ENCODE measurements at places on chromosomes 1 and 21.
A peak's percentile ranks its signal among the peaks of the same experiment; 100 is the strongest.

DNA sequence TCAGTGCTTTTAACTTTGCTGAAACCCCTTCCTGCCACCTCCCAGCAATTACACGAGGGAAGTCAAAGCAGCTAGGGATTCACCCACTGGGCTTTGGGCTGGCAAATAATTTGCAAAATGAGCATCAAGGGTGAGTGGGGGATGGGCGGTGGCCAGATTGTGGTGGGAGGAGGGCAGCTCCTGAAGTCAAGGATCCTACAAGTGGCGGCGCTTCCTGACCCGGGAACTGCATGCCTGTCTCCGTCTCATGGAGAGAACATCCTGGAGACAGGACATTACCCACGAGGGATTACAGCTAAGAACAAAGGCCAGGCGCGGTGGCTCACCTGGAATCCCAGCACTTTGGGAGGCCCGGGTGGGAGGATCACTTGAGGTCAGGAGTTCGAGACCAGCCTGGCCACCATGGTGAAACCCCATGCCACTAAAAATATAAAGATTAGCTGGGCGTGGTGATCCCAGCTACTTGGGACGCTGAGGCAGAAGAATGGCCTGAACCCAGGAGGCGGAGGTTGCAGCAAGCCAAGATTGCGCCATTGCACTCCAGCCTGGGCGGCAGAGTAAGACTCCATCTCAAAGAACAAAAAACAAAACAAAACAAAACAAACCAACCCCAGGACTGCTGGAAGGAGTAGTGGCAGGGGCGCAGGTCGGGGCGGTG, 12.9 kb downstream of the TTC34 start:
- DNase-seq, result no peak

- no peak for DNase-seq
Observed at GRCh38 chr1:12453400-12454343, 164.3 kb downstream of the DHRS3 start.

DNA sequence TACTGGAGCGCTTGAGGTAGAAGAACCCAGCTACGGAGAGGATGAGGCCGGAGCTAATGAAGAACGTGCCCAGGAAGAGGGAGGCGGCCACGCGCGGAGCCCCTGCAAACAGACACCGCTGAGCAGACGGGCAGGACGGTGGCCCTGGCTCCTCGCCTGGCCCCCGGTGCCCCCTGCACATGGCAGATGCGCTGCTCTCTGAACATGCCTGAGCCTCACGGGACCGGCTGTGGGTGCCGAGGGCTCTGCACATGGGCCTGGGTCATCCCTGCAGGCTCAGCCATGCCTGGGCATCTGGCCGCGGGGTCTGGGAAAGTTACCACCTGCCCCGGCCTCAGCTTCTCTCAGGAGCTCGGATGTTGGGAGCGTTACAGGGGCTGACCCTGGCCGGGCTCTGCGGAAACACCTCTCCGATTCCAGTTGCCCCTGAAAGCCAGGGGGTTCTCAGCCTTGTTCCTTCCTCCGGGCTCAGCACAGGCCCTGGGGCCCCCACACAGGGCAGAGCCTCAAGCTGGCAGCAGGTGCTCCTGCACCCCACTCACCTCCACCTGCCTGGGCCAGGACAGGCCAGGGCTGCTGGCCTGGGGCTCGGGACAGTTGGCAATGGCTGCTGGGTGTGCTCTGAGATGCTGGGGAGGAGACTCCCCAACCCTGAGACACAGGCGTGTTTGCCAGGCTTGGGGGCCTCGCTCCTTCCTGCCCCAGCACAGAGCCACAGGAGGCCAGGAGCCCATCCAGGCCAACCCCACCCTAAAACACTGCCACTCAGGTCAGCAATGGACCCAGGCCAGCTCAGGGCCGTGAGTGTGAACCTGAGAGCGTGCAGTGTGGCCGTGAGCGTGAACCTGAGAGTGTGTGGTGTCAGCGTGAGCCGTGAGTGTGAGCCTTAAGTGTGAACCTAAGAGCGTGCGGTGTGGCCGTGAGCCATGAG, 12.1 kb upstream of the RNF223 start:
- no peak for DNase-seq

DNA sequence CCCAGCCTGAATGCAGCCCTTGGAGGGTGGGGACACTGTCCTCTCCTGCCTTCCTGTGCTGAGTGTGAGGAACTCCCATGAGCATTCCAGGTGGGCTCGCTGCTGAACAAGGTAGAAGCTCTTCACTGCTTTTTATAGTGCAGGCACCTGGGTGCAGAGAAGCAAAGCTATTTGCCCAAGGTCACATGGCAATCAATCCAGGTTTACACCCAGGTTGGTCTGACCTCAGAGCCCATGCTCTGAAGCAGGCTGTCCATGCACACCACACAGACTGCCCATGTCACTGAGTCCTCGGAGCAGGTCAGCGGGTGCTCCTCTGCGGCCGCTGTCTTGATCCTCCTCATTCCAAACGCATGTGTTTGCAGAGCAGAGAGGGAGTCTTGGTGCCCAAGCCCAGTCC, 323.4 kb upstream of the VAMP3 start:
- no peak for DNase-seq

GRCh38 chr1:7671146-7671465, 100.0 kb upstream of the VAMP3 start:
- DNase-seq, result no peak

- no peak for DNase-seq
Observed at GRCh38 chr21:44919111-44919912, 1.4 kb downstream of the ITGB2 start.

GRCh38 chr21:40143822-40144525, 276.7 kb downstream of the PCP4 start:
- DNase-seq, result peak; percentile 69

DNA sequence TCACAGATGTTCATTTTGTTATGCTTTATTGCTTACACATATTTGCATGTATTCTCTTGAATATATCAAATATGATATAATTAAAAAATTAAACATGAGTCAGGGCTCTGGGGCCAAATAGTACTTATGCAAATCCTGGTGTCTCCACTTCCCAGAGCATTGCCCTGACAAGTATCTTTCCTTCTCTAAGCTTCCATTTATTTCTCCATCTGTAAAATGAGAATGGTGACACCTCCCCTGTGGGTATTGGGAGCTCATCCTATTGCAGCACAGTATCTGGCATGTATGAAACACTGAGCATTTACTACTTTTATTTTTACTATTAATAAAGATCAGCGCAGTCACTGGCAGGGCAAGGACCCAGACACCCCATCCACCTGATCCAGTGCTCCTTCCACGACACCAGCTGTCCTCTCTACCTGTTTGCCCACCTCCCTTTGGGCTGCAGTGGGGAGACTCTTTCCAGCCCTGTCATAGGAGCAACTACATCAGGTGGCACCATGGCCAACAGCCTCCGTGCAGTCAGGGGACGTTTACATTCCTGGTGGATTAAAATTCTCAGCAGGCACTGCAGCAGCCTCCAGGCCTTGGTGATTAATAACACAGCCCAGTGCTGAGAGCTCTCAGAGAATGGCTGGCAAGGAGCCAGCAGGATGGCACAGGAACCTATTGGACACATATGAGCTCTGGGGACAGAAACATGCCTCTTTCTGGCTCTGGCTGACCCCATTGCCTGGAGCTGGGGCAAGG, 113.0 kb downstream of the DMRTB1 start:
- DNase-seq, result no peak

Data from anterior cingulate cortex (tissue), 58 donors.